Right lobe of liver (tissue), 6 donors: ENCODE measurements at places on chromosomes 2 and 18.

GRCh38 chr2:238424313-238424700 is 2.4 kb upstream of the ASB1 start:
- DNase-seq, result no peak

DNA sequence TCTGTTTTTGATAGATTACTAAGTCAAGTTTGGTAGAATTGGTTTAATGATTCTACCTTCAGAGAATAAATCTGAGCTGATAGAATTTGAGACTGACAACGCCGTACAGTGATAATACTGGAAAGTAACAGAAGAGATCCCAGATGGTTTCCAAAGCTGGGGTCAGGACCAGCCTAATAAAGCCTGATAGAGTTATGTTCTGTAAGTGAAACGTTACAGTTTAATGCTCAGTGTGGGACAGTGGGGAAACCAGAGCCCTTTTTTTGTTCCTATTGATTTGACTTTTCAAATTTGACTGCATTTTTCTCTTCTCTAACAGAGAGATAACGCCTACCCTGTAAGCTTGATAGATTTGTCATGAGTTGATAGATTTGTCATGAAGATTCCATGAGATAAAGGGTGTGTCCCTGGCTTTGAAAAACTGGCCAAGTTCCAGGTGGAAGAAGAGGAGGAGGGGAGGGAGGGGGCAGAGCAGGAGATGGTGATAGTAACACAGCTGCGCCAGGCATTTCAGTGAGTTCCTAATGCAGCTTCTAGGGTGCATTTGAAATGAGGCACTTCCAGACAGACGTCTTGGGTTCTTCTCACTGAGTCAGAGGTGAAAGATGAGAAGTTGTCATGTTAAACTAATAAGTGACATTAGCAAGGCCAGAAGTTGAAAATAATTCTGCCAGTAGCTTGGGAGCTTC is 65.1 kb downstream of the CERS6 start:
- DNase-seq, result no peak

- no peak for DNase-seq
Observed at GRCh38 chr2:54454548-54455130, 1.5 kb upstream of the SPTBN1 start.

DNA sequence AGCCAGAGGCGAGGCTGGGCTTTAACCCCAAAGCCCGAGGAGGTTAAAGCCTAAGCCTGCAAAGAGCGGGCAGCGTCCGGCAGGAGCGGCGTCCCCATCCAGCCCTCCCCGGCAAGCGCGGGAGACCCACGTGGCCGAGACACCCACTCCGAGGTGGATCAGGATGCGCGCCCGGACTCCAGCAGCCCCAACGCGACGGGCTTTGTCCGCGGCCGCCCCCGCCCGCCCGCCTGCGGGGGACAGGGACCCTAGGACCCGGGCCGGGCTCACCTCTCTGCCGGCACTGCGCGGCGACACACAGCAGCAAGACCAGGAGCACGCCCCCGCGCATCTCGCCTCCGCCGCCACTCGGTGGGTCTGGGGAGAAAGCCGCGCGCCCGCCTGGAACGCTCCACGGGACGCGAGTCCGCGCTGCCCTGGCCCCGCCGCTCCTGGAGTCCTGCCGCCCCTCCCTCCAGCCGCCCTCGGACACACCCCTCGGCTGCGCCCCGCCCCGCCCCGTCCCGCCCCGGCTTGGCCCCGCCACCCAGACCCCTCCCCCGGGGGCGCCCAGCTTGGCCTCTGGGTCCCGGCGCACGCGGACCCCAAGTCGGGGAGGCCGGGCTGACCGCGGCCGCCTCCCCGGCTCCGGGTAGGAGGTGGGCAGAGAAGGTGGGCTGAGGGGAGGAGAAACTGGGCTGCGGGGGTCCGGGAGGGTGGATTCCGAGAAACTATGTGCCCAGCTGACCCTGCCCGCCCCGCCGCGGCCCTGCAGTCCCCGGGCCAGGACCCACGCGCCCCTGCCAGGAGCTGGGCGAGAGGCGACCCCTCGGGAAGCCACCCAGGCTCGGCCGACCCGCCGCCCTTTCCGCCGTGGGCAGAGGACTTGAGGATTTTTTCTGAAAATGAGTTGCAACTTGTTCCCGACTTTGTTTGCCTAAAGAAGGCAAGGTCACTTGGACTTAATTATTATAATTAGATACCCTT is at the start of gene LAMA1:
Gene LAMA1 (minus strand): TSS at position 408 of the 966 bp plus-strand sequence. CDS start 77 bp downstream, at position 331.
- peak; percentile 21 for DNase-seq

DNA sequence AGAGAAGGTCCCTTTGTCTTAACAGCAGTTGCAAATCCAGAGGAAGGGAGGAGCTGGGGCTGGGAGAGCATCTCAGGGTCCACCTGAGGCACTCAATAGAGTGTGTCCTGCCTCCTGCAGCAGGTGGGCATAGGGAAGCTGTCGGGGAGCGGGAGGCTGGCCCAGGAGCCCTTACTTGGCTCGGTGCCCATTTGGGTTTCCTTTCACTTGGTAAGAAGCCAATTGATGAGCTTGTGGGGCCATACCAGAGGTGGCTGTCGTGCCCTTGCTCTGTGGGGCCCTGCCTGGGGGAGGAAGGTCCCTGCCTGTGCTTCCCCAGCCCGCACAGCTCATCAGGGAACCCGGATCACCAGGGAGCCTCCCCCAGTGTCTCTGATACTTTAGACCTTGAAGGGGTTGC is 229.7 kb downstream of the DYSF start:
- DNase-seq, result no peak

DNA sequence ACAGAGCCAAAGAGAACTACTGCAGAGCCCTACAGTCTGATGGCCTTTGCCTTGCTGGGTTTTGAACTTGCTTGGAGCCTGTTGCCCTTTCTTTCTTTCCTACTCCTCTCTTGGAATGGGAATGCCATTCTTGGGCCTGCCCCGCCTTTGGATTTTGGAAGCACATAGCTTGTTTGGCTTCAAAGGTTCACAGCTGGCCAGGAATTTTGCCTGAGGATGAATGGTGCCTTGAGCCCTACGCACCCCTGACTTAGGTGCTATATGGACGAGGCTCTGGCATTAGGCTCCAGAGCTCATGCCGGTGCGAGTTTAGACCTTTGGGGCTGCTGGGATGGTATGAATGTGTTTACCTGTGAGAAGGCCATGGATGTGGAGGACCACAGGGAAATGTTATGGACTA is 663.3 kb upstream of the HS6ST1 start:
- DNase-seq, result no peak
